ENCODE measurements at places on chromosomes 5 and 9.
A peak's percentile ranks its signal among the peaks of the same experiment; 100 is the strongest.

GRCh38 chr5:134100283-134101091, 14.0 kb upstream of the TCF7 start:
- peak; percentile 89 for DNase-seq

GRCh38 chr9:112945620-112946208, 55.0 kb upstream of the SLC46A2 start:
- DNase-seq = no peak

DNA sequence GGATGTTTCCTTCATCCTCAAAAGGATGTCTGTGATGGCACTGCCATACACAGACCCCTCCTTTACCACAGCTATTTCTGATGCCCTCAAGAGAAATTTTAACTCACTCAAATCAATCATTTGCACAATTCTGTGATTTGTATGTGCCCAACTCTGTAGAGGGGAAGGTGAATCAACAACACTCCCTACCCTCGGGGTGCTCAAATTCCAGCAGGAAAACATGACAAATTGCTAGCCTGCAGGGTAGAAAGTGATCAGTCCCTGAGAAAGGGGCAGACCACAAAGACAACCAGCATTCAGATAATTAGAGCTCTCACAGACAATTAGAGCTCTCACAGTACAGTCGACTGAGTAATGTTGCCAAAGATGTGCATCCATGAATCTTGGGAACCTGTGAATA, 45.3 kb upstream of the FOXE1 start:
- DNase-seq = no peak

DNA sequence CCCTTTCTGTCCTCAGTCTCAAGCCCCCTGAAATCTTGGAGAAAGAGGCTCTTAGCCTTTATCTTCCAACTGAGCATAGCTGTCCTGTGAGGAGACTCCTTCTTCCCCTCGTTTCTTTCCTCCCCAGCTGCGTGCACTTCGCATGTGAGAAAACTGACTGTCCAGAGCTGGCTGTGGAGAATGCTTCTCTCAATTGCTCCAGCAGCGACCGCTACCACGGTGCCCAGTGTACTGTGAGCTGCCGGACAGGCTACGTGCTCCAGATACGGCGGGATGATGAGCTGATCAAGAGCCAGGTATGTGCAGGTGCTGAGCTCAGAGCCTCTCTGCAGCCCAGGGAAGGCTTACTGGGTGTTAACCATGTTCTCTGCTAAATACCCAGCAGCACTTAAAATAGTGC, 190.8 kb downstream of the PAPPA start:
- no peak for DNase-seq

GRCh38 chr9:121272401-121272948, 4.5 kb downstream of the GSN start:
- no peak for DNase-seq

DNA sequence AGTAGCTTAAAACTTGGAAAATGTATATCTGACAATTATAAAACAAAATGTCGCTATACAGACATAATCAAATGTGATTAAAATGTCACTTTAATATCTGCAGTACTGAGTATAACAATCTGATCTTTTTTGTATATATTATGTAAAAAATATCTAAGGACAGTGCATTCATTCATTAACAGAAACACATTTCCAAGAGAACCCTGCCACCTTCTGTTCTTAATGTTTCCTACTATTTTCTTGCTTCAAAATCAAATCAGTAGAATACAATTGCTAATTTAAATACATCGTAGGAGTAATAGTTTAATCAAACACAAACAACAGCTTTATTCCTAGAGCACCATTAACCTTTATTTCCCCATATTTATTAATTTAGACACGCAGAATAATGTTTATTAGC, 142.6 kb upstream of the ST8SIA4 start:
- no peak for DNase-seq

All from T-helper 2 cell treated with Interferon-gamma antibody and Interleukin-4, amounts not matched to agents 5 μg/mL and 100 μg/mL, for 36 hours (primary cell).